ENCODE measurements at places on chromosomes 7 and 10.

GRCh38 chr10:34137201-34137600 lies 677.9 kb downstream of the PARD3 start:
- no peak for DNase-seq

DNA sequence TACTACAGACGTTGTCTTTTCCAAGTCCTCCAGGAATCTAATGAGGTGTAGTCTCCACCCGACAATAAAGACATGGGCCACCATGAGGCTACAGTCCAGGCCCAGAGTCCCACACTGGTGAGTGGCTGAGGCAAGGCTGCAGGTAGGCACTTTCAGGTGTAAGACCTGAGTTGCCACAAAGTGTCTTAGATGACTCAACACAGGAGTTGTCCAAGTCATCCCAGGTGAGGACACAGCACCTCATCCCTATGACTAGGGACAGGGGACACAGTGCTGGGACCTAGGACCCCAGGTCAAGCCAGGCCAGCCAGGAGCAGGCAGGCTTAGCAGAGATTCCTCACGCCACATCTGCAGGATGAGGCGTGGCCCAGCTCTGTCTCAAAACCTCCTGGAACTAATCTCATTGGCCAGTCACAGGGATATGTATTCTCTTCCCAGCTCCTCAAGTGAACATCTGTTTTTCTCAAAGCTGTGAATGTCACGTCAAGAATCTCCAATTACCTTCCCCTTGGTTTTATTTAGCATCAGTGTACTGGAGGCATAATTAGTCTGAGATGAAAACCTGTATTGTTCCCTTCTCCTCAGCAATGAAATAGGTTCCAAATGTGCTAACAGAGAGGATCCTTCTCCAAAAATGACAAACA lies 254.6 kb downstream of the GRID1 start:
- DNase-seq: no peak

DNA sequence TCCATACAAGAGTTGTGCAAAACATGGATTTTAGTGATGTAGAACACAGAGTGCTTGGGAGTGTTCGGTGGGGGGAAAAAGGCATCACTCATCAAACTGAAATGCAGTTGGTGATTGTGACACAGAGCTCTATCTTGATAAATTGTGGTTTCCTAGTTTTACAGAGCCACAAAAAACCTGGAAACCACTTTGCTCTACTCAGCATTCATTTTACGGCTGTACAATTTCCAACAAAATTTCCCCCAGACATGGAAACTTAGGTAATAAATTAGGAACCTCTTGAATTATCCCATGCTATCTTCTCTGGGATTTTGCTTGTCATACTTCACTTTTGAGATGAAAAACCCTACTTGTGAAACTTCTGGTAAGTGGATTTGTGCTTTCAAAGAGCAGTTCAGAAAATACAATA lies 614.9 kb upstream of the FZD8 start:
- DNase-seq: no peak

- peak; percentile 72 for DNase-seq
These were observed 16.8 kb upstream of the GPR15LG start for GRCh38 chr10:84156768-84157167.

DNA sequence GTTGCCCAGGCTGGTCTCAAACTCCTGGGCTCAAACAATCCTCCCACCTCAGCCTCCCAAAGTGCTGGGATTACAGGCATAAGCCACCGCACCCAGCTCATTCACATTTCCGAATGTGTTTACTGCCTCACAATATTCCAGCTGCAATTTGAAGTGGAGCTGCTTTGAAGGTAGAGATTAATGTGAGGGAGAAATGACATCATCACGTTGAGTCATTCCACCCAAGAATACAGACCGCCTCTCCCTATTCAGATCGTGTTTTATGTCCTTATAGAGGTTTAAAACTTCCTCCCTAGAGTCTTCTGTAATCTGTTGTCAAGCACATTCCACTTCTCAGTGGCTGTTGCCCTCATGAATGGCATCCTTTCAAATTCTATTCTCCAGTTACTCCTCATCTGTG lies 100.4 kb upstream of the PDGFA start:
- no peak for DNase-seq

GRCh38 chr10:106930751-106931150 lies 233.8 kb downstream of the SORCS1 start:
- no peak for DNase-seq

- no peak for DNase-seq
These were observed 304.4 kb downstream of the SORCS1 start for GRCh38 chr10:106859892-106860652.

GRCh38 chr7:116957874-116958273 lies 4.6 kb downstream of the ST7 start:
- no peak for DNase-seq

DNA sequence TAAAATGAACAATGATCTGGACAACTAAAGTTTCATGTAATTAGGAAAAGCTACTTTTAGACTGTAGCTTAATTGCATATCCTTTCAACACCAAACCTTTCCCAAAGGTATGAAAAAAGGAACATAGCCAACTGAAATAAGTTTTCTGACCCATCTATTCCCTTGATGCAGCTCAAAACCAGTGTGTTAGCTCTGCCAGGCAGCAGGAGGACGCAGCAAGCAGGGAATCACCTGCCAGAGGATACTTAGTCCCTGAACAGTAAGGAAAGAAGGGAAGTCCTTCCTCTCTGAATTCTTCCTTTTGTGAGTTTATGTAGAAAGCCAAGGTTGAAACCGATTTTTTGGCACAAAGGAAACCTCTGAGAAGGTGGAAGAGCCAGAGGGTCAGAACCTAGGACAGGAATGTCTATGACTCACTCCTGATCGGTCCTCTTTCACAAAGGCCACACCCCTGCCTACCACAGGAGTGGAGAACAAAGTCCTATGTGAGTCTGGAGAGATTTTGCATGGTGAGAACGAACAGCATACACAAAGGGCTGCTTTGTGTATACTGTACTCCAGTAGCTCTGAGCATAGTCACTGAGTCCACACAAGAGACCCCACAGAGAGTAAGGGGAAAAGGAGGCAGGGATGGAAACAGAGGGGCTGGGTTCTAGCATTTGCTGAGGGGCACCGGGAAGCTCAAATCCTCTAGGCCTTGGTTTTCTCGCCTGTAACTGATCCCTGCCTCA lies 68.8 kb upstream of the GSDME start:
- DNase-seq: no peak

All from stimulated activated CD8-positive, alpha-beta memory T cell treated with anti-CD3 and anti-CD28 coated beads, Interleukin-4, amount 100 ng/mL, for 48 hours (primary cell).